ENCODE measurements at places on chromosomes 6 and 20.

GRCh38 chr6:106486236-106486635 is 125.7 kb downstream of the CRYBG1 start:
- no peak for DNase-seq

DNA sequence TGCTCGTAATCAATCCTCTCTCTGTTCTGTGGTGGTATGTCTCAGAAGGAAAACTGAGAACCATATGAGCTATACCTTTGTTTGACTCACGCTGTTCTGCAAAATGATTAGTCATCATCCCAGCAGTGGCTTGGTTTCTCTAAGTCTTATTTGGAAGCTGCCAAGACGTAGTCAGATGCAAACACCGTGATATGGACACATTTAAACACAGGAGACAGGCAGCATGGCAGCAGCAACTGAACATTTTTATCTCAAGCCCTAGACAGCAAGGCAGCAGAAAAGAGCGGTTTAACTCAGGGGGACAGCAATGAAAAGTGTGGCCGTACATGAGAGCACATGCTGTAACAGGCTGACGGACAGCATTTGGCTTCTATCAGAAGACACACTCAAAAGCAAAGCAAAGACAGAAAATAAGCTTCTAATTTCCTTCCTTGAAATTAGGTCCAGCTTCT is 1295.1 kb downstream of the EPHA7 start:
- no peak for DNase-seq

GRCh38 chr20:11352041-11352440 is 565.7 kb upstream of the BTBD3 start:
- DNase-seq: no peak

- DNase-seq: no peak
These were observed 24.7 kb downstream of the TBC1D7 start for GRCh38 chr6:13303668-13304017.

DNA sequence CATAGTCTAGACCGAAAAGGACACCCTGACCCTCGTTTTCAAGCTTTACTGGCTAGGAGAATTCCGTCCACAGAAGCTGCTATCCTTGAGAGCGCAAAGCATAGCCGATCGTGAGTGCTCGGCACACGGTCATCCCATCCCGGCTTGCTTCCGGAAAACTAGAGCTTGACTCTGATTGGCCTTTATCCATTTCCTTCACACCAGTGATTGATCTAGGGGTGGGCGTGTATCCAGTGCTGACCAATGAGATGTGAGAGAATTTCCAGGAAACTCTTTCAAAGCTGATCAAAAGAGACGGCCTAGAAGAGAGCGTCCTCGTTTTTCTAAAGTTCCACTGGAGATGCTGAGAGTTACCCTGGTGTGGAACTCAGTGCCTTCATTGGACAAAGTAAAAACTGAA is 41.0 kb upstream of the NFATC2 start:
- no peak for DNase-seq

DNA sequence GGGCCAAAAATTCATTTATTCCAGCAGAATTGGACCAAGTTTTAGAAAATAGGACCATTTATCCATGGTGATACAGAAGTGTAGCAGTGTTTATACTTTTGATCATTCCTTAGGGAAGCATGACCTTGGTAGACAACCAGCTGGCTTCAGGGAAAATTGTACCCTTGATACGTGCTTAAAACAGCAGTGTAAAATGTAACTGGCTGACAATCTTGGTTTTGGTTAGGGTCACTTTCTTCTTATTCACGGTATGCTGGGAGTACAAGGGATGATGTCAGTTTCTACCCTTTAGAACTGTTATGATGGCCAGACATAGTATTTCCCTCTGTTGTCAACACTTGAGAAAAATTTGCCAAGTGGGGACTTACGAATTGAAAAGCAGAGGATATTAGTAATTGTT is 157.1 kb downstream of the BCKDHB start:
- no peak for DNase-seq

DNA sequence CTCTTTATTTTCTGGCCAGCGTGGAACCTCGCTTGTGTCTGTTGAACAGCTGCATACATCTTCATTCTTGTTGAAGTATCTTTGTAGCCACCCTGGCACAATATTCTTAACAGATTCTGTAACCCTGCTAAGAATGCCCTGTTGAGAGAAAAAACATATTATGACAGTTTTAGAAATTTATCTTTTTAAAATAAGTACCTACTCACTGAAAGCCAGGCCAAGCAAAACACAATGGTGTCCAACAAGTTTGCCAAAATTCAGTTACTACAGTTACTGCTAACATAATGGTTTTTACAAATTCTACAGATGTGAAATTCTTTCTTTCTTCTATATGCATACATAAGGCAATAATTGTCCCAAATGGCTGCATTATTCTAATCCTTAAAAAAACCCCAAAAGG is 18.2 kb downstream of the NUP153 start:
- no peak for DNase-seq
